Regular cardiac myocyte (primary cell): ENCODE measurements at places on chromosomes 12 and 14. TPM values are rescaled to one million over a fixed set of nuclear protein-coding genes. Genes with fewer than 3 reads are reported as not detected.

The DIO2 gene
- 6.8 and 27.0 TPM in 2 replicates for total RNA-seq

The PLCZ1 gene
- total RNA-seq = not detected in 2 replicates

The KRT78 gene
- total RNA-seq = not detected in 2 replicates

The RIMBP2 gene
- total RNA-seq = under 0.01 TPM in 1 of 2 replicates, not detected in the other

The C12orf50 gene
- total RNA-seq = not detected in 2 replicates

The MANSC1 gene
- 1.3 and 1.7 TPM in 2 replicates for total RNA-seq

The SLC35E3 gene
- total RNA-seq = 3.1 and 4.8 TPM in 2 replicates

The CLMN gene
- total RNA-seq = 0.58 and 3.9 TPM in 2 replicates

The PPP1R1A gene
- total RNA-seq = not detected in 2 replicates

The PTPRO gene
- 0.19 and 3.1 TPM in 2 replicates for total RNA-seq

The ZC3H10 gene
- 4.0 and 5.6 TPM in 2 replicates for total RNA-seq

The TTC9 gene
- total RNA-seq = under 0.01 TPM in 2 replicates

The PGF gene
- 14.0 and 17.8 TPM in 2 replicates for total RNA-seq

The TMEM179 gene
- under 0.01 and 0.28 TPM in 2 replicates for total RNA-seq

The GRIN2B gene
- 0.19 and 0.28 TPM in 2 replicates for total RNA-seq

The AQP6 gene
- under 0.01 TPM in 1 of 2 replicates, not detected in the other for total RNA-seq

The REP15 gene
- 2.9 and 3.1 TPM in 2 replicates for total RNA-seq

The ERP27 gene
- 0.19 TPM in 1 of 2 replicates, not detected in the other for total RNA-seq

The KRT72 gene
- total RNA-seq = not detected in 2 replicates

The RAD9B gene
- total RNA-seq = 0.28 and 0.58 TPM in 2 replicates

The ST8SIA1 gene
- total RNA-seq = under 0.01 and 0.28 TPM in 2 replicates

The EPYC gene
- total RNA-seq = not detected in 2 replicates

The KLRC2 gene
- not detected in 2 replicates for total RNA-seq

The KNTC1 gene
- total RNA-seq = 14.4 and 37.8 TPM in 2 replicates

The AICDA gene
- not detected in 2 replicates for total RNA-seq

The TCL1B gene
- not detected in 2 replicates for total RNA-seq

The BBOF1 gene
- total RNA-seq = 5.8 and 9.0 TPM in 2 replicates

The MYL2 gene
- total RNA-seq = not detected in 2 replicates

The INHBC gene
- not detected in 2 replicates for total RNA-seq

The RBP5 gene
- 0.19 TPM in 1 of 2 replicates, not detected in the other for total RNA-seq

The LRP1-AS gene
- total RNA-seq = 0.19 TPM in 1 of 2 replicates, not detected in the other

The MYBPC1 gene
- total RNA-seq = not detected in 2 replicates

The RNASE2 gene
- not detected in 2 replicates for total RNA-seq

The KERA gene
- not detected in 2 replicates for total RNA-seq

The OTX2 gene
- not detected in 2 replicates for total RNA-seq

The NANOG gene
- not detected in 2 replicates for total RNA-seq
